Cerebellar nuclear complex (tissue), 1 donor: ENCODE measurements at places on chromosomes 1 and 21.

DNA sequence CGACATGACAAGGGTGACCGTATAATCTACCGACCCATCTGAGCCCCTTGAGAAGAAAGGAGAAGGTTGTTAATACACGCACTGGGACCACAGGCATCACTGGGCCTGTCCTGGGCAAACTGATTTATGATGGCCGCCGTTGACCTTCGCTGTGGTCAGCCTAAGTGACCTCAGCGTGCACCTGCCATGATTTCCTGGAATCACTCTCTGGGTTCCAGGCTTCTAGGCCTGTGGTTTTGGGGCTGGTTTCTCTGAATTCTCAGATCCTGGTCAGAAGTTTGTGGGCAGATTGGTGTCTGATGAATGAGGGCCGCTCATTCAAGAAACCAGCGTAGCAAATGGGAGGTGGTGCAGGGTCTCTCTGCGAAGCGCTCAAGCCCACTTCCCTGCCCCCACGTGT lies 64.0 kb downstream of the SIK1 start:
- DNase-seq, result no peak

- no peak for DNase-seq
Measured at GRCh38 chr1:4132352-4133296, 232.6 kb upstream of the C1orf174 start.

- no peak for DNase-seq
Measured at GRCh38 chr1:59976194-59977074, 49.9 kb upstream of the CYP2J2 start.

GRCh38 chr1:219050086-219050821 lies 123.4 kb upstream of the LYPLAL1 start:
- DNase-seq, result no peak

DNA sequence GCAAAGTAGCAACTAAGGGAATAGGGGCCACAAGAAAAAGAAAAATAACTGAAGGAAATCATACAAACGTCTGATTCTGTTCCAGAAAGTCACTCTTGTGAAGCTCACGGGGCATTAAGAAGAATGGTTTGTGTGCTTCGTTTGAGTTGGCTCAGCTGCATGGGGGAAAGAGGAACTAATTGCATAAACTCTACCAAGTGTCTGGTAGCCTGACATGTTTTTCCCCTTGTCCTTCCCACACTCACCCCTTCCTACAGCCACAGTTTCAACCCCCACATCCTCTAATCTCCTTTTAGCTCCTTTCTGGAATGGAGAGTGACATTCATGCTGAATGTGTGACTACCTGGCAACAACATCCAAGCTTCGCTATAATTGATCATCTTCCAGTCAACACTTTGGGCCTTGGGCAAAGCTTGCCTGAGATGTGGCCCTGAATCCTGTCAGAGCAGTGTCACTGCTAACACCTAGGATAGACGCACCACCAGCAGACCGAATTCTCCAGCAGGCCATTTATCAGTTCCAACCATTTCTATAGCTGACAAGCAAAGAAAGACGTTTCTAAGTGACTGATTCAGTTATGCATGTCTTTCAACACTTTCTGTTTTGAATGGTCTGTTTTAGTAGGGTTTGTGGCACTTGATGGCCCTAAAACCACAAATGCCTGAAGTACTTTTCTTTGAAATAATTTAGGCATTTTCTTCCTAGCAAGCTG lies 439.6 kb downstream of the TTLL7 start:
- no peak for DNase-seq

- no peak for DNase-seq
Measured at GRCh38 chr1:150576794-150577556, 2.4 kb downstream of the MCL1 start.

DNA sequence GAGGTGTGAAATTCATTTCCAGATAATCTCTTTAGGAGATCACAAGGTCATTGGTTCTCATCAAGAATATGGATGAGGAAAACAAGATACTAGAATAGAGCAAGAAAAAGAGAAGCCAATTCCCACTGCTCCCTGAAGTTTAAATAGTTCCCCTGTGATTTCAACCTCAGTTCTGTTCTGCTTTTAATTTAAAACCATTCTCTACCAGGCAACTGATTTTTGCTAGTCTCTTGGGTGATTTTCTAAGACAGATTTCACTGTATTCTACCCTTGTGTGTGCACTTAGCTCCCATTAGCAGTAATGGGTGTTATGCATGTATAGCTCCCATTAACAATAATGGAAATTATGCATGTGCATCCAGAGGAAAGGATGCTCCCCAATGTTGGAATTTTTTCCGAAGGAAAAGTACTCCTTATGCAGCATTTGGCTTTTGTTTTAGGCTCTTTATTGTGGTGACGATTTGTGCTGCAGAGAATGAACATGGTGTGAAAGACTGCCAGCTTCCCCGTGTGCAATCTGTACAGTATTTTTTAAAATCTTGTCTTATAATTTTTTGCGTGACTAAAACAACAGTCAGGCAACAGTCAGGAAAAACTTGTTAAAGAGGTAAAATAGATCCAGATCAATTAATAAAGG lies 144.0 kb upstream of the ZRANB2 start:
- DNase-seq, result no peak

DNA sequence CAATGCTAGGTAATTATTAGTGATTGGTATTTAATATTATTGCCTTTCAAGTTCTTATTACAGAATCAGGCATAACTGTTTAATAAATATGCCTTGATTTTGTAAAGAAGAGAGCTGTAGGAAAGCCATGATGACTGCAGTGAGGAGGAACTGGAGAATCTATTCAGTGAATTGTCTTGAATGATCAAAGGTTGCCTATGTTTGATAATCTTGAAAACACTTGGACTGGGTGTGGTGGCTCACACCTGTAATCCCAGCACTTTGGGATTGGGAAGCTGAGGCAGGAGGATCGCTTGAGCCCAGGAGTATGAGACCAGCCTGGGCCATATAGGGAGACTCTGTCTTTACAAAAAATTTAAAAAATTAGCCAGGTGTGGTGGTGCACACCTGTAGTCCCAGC lies 42.4 kb downstream of the FMN2 start:
- DNase-seq, result no peak

DNA sequence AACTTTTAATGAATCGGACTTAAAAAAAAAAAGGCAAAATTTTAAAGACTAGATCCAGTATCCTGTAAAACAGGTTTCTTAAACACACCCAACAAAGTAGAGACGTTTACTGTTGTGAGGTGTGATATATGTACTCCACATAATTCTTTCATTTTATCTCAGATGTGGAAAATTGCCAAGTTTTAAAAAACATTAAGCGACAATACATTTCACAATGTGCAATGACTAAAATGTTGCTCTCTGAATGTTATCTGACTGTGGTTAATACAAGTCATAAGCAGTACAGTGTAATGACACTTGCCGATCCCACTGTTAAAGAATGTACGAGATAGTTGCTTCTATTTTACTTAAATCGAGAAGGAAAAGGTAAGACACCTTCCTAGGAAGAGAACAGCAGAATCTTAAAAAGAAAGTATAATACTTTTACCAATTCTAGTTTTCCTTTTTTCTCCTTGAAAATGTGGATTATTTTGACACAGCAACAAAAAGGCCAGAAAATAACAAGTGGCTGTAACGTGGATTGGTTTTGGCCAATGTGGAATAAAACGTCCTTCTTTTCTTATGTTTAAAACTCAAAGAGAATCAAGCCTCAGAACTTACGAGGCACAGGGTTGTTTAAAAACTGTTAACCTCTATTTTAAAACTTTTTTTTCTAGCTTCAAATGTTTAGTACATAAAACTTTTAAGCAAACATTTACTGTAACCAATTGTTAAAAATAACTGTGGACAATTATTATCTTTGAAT lies 51.4 kb downstream of the TP53BP2 start:
- DNase-seq, result no peak

- no peak for DNase-seq
Measured at GRCh38 chr1:153573351-153573750, 7.7 kb upstream of the S100A2 start.

GRCh38 chr1:20574686-20575540 lies 14.0 kb upstream of the CDA start:
- DNase-seq, result no peak

GRCh38 chr1:226195144-226195543 lies 8.6 kb upstream of the ACBD3 start:
- DNase-seq, result no peak

GRCh38 chr1:211932231-211932932 lies 101.8 kb upstream of the LPGAT1 start:
- no peak for DNase-seq

- no peak for DNase-seq
Measured at GRCh38 chr1:165397944-165398343, 41.4 kb upstream of the LMX1A start.

GRCh38 chr1:59990470-59990869 lies 63.9 kb upstream of the CYP2J2 start:
- no peak for DNase-seq

DNA sequence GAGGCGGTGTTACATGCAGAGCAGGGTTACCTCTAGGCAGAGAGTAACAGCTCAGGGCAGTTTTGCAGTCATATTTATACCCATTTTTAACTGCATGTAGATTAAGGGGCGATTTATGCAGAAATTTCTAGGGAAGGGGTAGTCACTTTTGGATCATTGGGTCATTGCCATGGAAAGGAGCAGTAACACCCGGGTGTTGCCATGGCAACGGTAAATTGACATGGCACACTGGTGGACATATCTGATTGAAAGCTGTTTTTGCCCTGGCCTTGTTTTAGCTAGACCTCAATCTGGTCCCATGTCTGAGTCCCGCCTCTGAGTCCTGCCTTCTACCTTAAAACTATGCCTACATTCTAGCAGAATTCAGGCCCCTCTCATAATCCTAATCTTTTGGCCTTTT lies 11.8 kb upstream of the USP1 start:
- no peak for DNase-seq

GRCh38 chr21:45129189-45129923 lies 55.0 kb downstream of the ADARB1 start:
- no peak for DNase-seq

- DNase-seq, result no peak
Measured at GRCh38 chr1:27570356-27570755, 33.6 kb downstream of the AHDC1 start.

- no peak for DNase-seq
Measured at GRCh38 chr1:46490406-46490655, 695 bp downstream of the DMBX1 start.

DNA sequence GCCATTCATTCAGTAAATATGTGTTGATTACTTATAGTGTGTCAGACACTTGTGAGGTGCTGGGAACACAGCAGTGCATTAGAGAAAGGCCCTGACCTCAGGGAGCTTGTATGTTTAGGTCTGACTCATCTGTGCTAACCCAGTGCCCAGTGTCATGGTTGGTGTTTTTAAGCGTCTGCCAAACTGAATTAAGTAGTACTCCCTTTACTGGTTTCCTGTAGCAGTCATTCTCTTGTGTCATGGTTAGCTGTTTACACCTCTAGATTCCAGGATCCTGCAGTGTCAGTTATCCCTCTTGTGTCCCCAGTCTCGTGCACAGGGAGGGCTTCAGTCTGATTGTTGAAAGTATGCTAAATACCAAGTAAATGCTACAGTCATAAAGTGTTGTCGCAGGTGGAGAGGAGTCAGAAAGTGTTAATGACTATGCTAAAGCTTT lies 14.2 kb downstream of the UCK2 start:
- no peak for DNase-seq

GRCh38 chr1:221699577-221699976 lies 42.3 kb downstream of the DUSP10 start:
- DNase-seq, result no peak
